NCI-H2081 treated with DMSO at 0.1 percent for 48 hours (cell line): ENCODE measurements at places on chromosomes 2 and 18.

DNA sequence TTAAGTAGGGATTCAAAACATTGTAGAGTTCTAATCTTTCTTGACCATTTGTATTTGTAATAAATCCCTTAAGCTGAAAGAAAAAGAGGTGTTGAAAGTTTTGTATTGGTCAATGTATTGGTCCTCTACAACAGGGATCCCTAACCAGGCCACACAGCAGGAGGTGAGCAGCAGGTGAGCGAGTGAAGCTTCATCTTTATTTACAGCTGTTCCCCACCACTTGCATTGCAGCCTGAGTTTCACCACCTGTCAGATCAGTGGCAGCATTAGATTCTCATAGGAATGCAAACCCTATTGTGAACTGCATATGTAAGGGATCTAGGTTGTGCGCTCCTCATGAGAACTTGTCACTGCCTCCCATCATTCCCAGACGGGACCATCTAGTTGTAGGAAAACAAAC is 715.7 kb upstream of the NXPH2 start:
- no peak for DNase-seq

- DNase-seq, result no peak
Measured at GRCh38 chr2:103743195-103743594, 981.4 kb downstream of the TMEM182 start.

DNA sequence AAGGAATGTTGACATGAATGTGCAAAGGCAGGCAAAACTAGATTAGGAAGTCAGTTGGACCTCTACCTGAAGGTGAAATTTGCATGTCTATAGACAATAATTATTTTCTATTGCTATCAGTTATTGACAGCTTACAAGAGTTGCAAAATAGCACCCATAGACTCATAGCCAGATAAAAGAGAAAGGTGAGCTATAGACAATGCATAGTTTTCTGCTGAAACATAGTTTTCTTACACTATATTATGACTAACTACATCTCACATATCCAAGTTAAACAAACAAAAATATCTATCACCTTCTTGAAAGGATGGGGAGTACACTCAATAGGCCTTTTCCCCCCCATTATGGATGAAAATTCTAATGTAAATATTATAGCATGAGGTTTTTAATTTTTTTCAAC is 305.0 kb downstream of the PTH2R start:
- no peak for DNase-seq

GRCh38 chr2:152546230-152546837 is 170.9 kb downstream of the PRPF40A start:
- DNase-seq, result no peak

DNA sequence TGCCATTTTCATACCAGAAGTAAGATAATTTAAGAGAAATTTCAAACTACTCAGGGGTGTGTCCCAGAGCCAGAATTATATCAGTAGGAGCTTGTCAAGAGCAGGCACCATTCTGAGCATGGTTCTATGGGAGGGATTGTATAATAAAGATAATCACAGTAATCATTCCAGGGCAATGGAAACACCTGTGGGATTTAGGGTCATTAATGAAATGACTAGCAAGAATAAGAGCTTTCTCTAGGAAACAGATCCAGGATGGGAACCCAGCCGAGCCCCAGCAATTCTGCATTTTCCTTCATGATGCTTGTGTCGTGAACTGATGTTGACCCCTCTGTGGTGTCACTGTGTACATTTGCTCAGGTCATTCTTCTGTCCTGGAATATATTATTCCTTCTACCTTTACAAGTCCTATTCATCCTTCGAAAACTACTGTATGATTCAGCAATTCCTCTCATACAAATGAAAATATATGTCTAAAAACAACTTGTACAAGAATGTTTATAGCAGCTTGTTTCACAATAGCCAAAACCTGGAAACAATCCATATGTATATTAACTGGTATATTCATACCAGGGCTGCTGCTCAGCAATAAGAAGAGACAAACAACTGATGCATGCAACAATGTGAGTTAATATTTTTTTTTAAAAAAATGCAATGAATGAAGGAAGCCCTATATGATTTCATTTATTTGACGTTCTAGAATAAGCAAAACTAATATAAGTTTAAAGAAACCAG is 687.8 kb upstream of the KLHL29 start:
- DNase-seq, result no peak
